ENCODE measurements at places on chromosomes 11 and 22.

GRCh38 chr11:86416494-86416893 lies 41.8 kb downstream of the CCDC81 start:
- DNase-seq: no peak

GRCh38 chr11:130637566-130637965 lies 189.1 kb downstream of the ADAMTS15 start:
- no peak for DNase-seq

- no peak for DNase-seq
These were observed 12.0 kb downstream of the CSTPP1 start for GRCh38 chr11:46948378-46949131.

- DNase-seq: no peak
These were observed 39.4 kb downstream of the IRAG1 start for GRCh38 chr11:10653946-10654810.
